NCI-H1092 (cell line): ENCODE measurements at places on chromosomes 6 and 20.

DNA sequence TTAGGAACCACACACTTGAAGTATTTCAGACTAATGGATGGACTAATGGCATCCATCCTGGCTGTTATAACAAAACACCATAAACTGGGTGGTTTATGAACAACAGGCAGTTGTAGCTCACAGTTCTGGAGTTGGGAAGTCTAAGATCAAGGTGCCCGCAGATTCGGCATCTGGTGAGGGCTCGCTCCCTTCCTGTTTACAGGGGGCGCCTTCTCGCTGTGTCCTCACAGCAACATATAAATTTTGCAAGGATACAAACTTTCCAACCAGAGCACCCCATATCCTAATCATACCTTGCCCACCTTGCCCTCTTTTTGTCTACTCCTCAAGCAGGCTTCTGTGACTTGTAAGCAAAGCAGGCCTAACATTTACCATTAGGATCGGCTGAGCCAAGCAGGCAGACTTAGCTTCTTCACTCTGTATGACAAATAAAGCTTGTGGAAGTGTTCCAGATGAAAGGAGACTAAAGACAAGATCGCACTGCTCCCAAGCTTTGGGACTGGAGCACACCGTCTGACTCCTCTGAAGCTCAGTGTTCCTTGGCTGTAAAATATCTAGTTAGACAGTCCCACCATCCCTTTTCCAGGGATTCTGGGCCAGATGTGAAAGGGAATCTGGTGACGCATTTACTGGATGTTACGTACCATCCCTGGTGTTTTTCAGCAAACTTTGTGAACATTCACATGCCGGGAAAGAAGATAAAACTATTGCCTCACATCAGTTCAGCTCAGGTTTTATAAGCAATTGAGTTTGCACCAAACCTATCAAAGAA is 34.9 kb downstream of the GFOD1 start:
- DNase-seq: no peak

DNA sequence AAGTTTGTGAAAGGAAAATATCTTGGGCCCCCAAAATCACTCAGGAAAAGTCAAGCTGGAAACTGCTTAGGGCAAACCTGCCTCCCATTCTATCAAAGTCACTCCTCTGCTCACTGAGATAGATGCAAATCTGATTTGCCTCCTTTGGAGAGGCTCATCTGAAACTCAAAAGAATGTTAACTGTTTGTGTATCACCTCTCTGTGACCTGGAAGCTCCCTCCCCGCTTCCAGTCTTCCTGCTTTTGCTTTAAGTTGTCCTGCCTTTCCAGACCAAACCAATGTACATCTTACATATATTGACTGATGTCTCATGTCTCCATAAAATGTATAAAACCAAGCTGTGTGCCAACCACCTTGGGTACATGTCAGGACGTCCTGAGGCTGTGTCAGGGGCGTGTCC is 331.4 kb upstream of the QKI start:
- DNase-seq: no peak

GRCh38 chr6:112153926-112154607 is 66.7 kb downstream of the FAM229B start:
- no peak for DNase-seq

GRCh38 chr20:62576815-62577489 is 65.4 kb upstream of the SLCO4A1 start:
- no peak for DNase-seq

DNA sequence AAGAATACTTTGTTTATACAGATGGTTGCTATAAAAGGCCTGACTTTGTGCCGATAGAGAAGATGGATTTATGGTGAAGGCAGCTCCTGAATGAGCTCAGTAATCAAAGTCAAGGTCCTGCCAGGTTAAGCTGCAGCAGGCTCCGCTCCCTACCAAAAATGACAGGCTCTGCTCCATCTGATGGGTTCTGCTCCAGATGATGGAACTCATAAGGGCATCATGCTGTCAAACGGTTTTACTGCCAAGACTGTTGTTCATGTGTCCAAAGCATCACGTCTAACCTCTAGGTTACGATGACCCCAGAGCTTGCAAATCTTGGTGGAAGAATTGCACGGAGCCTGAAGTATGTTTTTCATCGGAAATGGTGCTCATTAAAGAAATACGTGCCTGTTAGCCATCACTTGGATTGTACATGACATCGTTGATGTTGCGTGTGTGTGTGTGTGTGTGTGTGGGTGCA is 19.2 kb upstream of the PTGIS start:
- DNase-seq: no peak

- no peak for DNase-seq
These were observed 12.9 kb upstream of the CEP85L start for GRCh38 chr6:118663993-118664985.

DNA sequence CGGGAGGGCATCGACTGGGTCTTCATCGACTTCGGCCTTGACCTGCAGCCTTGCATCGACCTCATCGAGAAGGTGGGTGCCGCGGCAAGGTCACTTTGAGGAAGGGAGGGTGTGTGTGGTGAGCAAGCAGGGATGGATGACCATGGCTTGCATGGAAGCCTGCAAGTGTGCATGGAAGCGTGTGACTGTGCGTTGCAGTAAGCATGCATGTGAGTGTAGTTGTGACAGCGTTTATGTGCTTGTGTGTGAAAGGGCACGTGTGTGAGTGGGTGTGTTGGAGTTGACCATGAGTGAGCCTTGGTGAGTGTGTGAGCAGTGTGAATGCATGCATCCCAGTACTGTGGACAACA is 32.5 kb downstream of the MYH7B start:
- DNase-seq: no peak
